ENCODE measurements at places on chromosomes 16 and 17.
A peak's percentile ranks its signal among the peaks of the same experiment; 100 is the strongest.

GRCh38 chr16:11033629-11034420, 89.5 kb downstream of the CLEC16A start:
- no peak for DNase-seq

GRCh38 chr16:52366983-52367382, 180.0 kb downstream of the TOX3 start:
- no peak for DNase-seq

GRCh38 chr17:33990943-33991706, 264.0 kb upstream of the CCL2 start:
- DNase-seq, result no peak

GRCh38 chr16:19884611-19885450, at the start of gene GPRC5B:
GPRC5B (minus strand) TSS chr16:19884848; CDS start chr16:19872845, 12,003 bp downstream.
- DNase-seq, result peak; percentile 71

DNA sequence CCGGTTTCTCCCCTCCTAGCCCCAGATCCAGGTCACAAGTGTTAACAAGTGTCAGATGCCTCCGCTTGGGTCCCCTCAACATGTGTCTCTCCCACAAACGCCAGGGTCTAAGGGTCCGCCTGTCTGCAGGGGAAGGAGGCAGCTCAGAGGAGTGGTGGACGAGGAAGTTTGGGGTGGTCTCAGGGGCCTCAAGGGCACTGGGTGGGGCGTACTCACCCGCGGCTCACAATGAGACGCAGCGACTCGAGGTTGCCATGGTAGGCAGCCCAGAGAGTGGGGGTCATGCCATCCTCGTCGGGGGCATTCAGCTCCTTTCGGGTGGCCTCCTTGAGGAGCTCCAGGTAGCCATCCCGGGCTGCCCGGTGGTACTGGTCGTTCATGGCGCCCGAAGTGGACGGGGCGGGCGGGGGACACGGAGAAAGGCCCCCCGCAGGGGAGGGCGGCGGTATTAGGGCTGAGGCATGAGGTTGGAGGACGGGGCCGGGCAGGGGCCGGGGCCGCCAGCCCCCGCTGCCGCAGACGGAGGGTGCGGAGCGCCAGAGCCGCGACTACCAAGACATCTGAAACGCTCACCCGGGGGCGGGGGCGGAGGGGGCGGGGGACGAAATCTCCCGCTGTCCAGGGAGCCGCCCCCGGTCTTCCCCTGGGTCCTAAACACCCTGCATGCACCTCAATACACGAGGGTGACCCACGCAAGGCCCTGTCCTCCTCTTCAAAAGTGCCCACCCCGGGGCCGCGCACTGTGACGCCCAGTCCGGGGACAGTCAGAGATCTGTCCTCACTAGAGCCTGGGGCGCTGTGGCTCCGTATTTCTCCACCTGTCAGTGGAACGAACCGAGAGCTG, at the start of gene USH1G:
Gene USH1G (minus strand): TSS at position 562 of the 844 bp plus-strand sequence. CDS start 182 bp downstream, at position 380.
- peak; percentile 38 for DNase-seq

- DNase-seq, result peak; percentile 58
These were observed 2.5 kb upstream of the RAB11FIP4 start for GRCh38 chr17:31388770-31389656.

DNA sequence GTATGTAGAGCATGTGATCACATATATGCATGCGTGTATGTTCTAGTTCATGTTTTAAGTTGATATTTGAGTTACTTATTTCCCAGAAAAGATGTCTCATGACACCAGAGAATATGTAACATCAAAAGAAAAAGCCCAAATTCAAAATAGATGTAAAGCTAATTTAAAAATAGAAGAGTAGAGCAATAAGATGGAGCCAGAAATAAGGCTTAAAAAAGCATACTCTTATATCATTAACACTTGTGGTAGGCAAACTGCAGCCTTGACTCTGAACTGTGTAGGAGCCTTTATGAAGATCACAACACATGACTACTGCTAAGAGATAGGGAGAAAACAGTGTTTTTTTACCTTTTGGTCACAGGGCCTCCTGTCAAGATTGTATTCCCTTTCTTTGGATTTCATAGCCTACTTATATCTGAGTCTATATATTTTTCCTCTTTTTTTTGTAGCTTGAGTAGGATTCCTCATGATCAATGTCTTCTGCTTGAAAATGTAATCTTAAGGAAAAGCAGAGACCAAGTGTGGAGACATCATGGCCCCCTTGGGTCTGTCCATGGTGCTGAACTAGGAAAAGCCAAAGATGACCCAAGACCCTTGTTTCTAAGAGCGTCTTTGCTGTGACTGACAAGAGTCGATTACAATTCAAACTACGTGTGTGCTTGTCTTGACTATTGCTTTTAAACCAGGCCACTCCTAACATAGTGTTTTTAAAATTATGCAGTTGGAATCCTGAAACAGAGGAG, 390.4 kb downstream of the SHISA9 start:
- DNase-seq, result no peak

DNA sequence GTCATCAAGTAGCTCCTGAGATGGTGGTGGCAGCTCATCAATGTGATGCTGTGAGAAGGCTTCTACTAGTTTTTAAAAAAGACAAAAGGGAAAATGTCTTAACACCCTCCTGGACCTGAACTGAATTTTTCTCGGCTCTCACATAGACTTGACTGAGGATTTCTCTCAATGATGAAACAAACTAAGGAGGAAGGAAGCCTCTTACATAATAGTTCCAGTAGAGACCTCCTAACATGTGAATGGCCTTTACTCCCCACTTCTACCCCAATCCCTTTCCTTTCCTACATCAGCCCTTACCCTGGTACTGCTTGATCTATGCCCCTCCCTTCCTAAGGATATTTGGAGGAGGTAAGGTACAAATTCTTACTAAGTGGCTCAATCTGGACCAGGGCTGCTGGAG, 54.8 kb upstream of the MTMR4 start:
- no peak for DNase-seq

GRCh38 chr17:4229627-4230541, 33.9 kb downstream of the ANKFY1 start:
- no peak for DNase-seq

- no peak for DNase-seq
These were observed 18.1 kb upstream of the TAC4 start for GRCh38 chr17:49866019-49866380.

DNA sequence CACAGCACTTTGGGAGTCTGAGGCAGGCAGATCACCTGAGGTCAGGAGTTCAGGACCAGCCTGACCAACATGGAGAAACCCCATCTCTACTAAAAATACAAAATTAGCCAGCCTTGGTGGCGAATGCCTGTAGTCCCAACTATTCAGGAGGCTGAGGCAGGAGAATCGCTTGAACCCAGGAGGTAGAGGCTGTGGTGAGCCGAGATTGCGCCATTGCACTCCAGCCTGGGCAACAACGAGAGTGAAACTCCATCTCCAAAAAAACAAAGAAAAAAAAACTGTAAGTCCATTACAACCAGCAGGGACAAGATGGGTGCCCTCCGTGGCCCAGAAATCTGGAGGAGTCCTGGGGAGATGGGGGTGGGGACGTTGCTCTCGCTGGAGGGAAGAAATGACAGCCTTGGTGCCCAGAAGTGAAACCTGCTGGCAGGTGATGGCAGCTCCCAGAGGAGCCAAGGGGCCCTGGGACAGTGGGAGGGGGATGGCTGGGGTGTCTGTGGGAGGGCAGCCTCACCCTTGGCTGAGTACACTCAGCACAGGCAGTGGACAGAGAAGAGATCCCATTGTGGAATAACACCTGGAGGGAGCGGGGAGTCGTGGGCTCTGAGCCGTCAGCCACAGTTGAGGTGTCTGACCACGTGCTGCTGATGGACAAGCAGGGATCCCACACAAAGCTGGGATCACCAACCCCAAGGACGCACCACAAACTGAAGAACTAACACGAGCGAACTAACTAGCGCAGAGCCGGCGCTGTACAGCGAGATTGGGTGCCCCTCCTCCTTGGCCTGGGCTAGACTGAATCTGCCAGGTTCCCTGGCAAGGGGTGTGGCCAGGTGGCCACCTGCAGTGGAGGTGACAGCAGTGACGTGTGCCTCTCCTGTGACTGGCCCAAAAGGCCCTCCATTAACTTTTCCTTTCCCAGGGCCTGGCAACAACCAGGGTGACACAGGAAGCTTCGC, 46.9 kb upstream of the BAHCC1 start:
- DNase-seq, result no peak

- DNase-seq, result no peak
These were observed 10.5 kb downstream of the C17orf75 start for GRCh38 chr17:32331243-32332040.

DNA sequence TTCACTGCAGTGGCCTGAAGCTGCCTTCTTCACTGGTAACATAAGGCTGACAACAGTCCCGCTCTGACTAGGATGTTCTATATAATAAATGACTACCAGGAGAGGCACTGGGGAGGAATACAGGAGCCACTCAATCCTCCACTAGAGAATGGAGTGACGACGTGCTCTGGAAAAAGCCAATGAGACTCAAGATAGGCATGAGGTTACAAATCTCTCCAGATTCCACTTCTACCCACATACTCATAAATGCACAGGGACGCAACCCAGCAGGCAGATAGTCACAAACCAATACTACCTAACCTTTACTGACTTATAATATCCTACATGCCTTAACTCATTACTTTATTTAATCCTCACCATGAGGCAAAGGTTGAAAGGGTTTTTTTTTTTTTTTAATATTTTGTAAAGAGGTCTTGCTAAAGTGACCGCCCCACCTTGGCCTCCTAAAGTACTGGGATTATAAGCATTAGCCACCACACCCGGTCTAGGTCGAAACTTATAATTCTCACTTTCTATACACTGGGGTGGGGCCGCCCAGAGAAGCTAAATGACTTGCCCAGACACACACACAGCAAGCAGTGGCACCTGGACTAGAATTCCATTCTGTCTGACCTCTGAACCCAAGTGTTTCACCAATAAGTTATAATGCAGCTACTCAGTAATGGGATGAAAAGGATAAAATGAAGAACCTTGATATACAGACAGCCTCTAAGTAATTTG, 33.7 kb downstream of the TOM1L2 start:
- no peak for DNase-seq

- no peak for DNase-seq
These were observed 39.2 kb upstream of the PRSS54 start for GRCh38 chr16:58333985-58334384.

GRCh38 chr17:45170931-45171337, 9.3 kb downstream of the HEXIM2 start:
- DNase-seq, result no peak

GRCh38 chr16:48231727-48232492, 12.2 kb upstream of the LONP2 start:
- peak; percentile 17 for DNase-seq

GRCh38 chr17:1109606-1110540, 69.9 kb downstream of the ABR start:
- no peak for DNase-seq

DNA sequence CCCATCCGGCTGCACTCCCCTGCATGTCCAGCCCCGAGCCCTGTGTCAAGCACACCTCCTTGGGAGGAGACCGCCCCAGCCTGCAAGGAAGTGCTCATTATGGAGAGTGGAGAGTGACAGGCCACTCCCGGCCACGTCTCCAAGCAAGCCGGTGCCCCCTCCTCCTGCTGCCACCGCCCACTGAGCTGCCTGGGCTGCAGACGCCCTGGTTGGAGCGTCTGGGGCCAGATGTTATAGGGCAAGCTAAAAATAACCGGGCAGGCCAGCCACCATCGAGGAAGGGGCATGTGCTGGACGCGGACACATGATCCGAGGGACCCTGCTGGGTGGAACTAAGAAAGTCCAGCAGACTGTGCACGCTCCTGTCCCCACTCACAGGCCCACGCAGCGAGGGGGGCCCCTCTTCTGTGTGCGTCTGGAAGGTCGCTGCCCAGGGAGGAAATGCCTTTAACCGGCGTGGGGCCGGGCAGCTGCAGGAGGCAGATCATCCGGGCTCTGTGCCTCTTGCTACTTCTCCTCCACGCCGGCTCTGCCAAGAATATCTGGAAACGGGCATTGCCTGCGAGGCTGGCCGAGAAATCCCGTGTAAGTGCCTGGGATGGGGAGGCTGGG, at the start of gene WFDC1:
Gene WFDC1 (plus strand): TSS at position 348 of the 612 bp plus-strand sequence. CDS start 94 bp downstream, at position 442.
- no peak for DNase-seq
